Stimulated activated CD4-positive, alpha-beta T cell treated with anti-CD3 and anti-CD28 coated beads, Interleukin-1b, Interleukin-23, amount 100 ng/mL, for 1 hour (primary cell): ENCODE measurements at places on chromosomes 16 and 17.

- DNase-seq: no peak
Measured at GRCh38 chr16:81713796-81714195, 65.3 kb upstream of the PLCG2 start.

DNA sequence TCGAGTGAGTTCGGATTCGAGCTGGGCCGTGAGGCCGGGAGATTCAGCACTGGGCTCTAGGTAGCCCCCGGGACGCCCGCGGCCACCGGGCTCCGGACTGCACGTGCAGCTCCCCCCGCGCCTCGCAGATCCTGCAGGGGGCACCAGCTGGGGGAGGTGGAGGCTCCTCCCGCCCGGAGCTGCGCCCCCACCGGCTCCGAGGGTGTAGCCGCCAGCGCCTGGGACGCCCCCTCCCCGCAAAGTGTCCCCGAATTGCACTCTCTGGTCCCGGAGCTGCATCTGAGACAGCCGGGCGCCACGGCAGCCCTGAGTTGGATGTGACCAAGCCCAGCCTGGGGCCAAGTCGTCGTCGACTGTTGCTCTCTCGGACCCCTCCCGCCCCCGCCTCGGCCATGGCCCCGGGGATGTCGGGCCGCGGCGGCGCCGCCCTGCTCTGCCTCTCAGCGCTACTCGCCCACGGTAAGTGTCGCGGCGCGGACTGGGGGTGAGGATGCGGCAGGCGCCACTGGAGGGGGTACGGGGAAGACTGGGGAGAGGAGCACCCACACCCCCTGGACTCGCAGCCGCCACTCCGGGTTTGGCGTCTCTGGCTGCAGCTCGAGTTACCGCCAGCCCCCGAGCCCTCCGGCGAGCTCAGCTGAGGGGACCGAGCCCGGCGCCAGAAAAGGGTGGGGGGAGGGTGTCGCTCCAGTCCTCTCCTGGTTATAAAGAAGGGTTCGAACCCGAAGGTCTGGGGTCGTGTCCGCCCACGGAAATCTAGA, 1.5 kb downstream of the TMEM132E start:
- DNase-seq: no peak

- DNase-seq: no peak
Measured at GRCh38 chr16:75111961-75112733, 4.4 kb downstream of the LDHD start.

DNA sequence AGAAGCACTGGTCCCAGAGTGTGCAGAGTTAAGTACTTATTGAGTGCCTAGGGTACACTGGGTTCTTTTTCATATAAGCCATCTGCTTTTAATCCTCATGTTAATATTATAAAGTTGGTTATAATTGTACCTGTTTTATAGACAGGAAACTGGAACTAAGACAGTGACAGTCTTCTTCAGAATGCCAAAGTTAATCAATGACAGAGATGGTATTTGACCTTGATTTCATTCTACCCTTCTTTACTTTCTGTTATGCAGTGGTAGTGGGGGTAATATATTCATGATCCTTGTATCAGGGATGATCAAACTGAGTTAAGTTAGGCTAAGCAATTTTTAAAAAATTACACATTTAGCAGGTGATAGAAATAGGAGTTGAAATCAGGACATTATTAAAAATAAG, 108.6 kb upstream of the GOT2 start:
- no peak for DNase-seq

DNA sequence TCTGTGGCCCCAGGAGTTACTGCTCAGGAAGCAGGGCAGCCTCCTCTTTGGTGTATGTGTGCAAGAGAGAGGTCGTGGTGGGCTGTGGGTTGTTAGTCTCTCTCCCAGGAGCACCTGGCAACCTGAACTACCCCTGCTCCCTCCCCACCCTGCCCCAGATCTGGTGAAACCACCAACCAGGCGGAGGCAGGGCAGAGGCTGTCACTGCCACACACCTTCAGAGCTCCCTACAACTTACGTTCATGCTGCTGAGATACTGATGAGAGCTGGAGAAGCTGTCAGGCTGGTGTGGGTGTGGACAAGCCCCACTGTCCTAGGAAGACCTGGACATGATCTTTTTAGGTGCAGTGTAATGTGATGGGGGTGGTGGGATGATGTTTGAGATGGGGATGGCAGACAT, 24.3 kb downstream of the GOSR2 start:
- no peak for DNase-seq

- no peak for DNase-seq
Measured at GRCh38 chr16:89918453-89919347, at the start of gene MC1R. Gene MC1R (plus strand): TSS chr16:89918862. CDS start chr16:89919259, 397 bp downstream.

DNA sequence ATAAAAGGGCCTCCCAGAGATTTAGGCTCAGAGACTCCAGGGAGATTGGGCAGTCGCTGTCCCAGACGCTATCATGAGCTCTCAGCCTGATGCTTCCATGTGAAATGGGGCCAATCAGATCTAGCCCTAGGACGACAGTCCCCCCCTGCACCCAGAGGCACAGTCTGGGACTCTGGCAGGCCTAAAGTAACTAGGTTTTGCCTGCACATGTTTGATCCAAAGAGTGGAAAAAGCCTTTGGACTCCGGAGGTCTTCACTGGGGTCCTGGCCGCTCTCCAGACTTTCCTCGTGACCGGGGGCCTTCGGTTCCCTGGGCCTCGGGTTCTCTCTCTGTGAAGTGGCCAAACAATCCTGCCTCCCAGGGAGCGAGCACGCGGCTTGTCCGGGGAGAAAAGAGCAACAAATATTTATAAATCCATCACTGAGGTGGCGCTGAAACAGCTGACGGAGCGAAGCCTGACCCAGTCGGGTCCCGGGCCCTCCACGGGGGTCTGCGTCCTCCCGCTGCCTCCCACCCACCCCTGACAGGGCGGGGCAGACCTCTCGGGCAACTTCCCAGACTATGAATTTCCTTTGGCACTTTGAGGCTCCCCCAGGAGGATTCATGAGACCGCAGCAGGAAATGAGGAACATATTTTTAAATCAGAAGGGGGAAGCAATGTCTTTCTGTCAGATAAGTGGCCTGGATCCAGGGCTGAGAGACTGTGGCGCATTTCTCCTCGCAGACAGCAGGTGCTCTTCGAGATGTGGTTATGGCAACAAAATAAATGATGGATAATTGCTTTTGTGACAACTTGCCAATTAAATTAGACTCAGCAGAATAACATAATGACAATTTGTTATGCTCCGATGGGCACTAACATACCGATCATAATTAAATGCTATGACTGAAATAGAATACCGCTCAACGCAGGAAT, 38.9 kb downstream of the MRPS23 start:
- no peak for DNase-seq

- DNase-seq: no peak
Measured at GRCh38 chr17:10370016-10370608, 2.7 kb downstream of the MYH13 start.

DNA sequence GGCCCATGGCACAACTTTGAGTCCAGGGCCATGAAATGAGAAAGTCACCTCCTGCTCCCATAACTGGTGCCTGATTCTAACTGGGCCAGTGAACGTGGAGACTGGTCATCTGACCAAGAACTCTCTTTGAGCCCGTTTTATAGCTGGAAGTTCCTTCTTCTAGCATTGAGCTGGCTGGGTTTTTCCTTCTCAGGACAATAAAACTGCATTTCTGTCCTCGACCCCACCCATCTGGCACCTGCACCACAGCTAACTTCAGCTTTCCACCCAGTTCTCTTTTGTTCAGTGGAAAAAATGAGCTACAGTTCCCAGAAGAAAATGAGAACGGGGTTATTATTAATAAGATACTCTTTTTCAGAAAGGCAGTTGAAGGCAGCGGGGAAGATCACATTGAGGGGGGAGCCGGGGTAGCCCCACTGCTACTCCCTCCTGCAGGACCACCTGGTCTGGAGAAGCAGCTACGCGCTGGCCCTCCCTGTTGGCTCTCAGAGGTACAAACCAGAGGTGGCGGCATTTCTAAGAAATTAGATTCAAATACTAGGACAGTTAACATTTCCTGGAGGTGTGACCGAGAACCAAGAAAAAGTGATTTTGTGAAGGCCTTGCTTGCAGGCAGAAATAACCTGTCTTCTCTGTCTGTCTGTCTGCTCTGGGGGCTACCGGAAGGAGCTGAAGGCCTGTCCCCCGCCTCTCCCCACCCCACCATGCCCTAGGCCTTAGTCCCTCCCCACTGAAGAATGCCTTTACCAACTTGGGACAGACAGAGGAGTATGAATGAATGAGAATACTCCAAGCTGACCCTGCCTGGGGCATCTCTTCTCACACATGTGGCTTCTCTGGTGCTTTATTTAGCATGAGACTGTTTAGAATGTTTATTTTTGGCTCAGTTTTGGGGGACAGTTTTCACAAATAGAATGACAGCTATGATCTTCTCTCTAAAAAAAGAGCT, 123.9 kb downstream of the XYLT1 start:
- DNase-seq: no peak
